ENCODE measurements at places on chromosomes 3 and 15.

DNA sequence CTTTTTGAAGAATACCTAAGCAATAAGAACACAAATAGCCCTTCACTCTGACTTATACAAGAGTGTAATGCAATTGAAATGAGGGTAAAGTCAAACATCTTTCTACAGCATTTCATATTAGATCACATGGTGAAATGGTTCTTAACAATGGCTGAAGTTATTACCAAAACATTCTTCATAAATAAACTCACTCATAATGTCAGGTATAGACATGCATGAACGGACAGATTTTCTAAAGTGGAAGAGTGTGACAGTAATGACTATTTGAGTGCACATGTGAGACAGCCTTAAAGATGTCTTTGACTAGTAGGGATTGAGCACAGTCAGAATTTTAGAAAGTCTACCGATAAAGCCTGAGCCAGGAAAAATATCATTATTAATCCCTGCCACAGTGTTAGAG is 471.0 kb downstream of the ZPLD1 start:
- no peak for DNase-seq

- DNase-seq, result no peak
These were observed 2.9 kb upstream of the CGNL1 start for GRCh38 chr15:57373251-57373881.

DNA sequence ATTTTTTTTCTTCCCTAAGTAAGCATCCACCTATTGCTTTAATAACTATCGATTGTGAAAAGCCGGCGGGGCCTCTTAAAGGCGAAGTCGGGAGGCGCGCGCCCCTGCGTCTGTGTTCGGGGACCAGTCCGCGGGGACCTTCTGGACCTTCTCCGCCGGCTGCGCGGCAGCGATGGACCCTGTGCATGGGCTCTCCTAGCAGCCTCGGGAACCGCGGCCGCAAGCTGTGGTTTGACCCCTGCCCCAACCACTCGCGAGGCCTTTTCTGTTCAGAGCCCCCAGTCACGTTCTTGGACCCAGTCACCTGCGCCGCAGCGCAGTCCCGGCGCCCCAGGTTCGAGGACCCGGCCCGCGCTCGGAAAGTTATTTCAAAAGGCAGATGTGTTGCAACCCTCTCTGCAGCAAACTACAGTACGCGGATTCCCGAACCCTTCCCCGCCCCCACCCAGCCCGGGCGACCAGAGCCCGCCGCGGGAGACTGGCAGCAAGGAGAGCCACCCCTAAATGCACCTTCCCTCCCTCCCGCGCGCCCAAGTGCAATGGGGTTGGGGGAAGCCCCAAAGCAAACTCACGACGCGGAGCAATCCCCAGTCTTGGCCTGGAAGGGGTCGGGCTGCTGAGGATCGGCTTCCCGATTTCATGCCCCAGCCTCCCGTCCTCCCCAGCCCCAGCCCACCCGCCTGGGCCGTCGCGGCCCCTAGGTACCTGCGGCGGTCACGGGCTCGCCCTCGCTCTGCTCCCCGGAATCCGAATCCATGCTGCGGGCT is 684 bp downstream of the TNFAIP8L3 start:
- DNase-seq, result no peak

DNA sequence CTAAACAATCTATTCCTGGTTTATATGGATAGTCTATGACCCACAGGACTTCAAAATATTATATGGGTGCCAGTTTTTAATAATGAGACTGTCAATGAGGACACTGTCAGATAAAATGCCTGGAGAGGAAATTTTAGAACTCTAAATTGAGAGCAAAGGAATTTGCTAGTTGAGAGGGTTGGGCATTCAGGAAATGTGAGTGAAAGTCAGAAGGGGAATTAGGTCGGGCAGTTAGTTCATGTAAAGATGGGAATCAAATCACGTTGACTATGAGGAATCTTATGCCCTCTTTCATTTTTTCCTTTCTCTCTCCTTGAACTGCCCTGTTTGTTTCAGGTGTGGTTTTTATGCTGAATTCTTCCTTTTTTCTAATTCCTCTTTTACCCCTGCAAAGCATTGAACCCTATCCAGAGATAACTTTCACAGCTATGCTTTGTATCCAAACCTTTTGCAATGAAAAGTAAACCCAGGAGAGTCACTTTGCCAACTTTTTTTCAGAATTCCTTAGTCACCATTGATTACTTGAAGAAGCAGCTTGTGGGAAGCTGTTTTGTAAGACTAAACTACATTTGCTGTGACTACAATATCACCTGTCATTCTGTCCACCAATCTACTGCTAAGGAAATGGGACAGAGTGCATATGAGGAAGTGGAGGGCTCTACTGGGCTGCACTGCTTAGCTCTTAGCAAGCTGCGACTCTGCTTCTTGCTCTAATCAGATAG is 27.8 kb downstream of the CHP1 start:
- DNase-seq, result no peak

GRCh38 chr15:85312486-85312885 is 67.9 kb upstream of the AKAP13 start:
- no peak for DNase-seq

DNA sequence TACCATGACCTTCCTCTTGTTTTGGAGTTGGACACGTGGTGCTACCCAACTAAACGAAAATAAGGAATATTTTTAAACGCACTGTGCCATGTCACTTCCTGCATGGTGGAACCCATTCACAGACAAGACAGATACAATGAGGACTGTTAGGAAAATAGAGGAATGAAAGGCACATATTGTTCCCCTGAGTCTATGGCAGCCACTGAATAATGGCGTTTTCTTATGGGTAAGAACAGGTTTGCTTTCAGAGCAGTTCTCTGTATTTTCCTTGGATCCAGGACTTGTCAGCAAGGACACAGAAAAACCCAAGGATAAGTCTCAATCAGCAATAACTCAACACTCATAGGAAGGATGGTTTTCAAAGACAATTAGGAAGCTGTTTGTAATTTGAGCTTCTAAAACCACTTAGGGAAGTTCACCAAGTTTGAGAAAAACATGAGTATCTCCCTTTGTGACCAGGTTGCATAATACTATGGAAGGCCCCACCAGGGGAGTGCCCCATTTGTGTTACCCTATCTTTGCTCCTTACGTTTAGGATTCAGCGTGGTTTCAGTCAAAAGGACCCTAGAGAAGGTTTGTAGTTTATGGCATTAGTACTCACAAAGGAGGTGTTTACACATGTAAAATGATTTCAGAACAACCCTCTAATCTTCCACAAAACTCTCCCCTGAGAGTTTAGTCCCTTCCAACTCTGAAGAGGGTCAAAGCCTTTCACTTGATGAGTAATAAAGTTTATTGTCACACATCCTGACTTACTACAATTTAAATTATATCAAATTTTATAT is 487.2 kb upstream of the ATP11B start:
- DNase-seq, result no peak

DNA sequence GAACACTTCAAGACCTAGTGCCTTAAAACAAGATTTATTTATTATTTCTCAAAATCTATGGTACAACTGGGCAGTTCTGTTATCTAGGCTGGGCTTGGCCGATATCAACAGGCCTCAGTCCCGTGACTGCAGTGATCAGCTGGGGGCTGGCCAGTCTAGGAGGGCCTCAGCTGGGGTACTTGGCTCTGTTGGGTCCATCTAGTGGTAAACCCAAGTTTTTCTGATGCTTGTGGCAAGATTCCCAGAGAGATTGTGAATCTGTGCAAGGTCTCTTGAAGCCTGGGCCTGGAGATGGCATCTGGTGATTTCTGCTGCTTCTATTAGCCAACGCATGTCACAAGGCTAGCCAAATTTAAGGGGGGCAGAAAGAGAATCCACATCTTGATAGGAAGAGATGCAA is 482.4 kb upstream of the SGO1 start:
- no peak for DNase-seq

GRCh38 chr3:185847506-185847905 is 22.7 kb upstream of the IGF2BP2 start:
- no peak for DNase-seq

GRCh38 chr15:78368651-78369050 is 28.5 kb downstream of the CRABP1 start:
- DNase-seq, result no peak

DNA sequence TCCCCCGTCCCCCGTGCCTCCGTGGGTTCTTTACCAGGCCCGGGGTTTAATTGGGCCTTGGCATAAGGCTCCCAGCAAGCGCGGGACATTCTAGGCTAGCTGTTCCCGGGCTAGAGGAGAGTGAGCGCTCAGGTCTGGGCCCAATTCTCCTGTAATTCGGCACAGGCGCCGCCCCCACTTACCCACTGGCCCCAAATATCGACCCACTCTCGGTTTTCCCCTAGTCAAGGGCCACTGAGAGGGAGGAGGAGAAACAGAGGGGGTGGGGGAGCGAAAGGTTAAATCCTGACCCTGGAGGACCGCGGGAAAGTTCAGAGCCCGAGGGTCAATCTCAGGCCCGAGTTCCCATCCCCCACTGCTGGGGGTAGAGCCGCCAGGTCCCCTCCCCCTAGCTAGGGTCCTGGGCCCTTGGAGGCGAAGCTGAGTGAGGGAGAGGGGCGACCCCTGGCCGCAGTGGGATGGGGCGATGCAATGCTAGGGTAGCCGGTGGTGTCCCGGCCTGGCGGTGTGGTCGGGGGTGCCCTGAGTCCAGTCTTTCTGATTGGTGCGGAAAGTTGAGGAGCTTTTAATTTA is 8.5 kb upstream of the ONECUT1 start:
- DNase-seq, result no peak

DNA sequence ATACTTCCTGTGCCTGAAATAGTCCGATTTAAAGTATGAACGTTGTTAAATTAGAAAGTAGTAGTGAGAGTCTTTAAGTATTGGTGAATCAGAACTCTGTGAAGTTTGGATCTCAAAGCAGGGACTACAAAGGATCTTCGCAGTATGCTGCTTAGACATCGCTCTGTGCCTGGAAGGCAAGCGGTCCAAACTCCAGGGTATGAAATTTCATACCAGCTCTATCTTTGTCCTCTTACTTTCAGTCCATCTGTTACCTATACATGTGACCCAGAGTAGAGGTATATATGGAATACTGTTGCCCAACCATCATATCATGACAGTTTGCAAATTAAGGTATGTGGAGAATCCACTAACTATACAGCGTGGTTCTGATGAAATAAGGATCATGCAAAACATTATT is 34.5 kb downstream of the VPS8 start:
- no peak for DNase-seq

DNA sequence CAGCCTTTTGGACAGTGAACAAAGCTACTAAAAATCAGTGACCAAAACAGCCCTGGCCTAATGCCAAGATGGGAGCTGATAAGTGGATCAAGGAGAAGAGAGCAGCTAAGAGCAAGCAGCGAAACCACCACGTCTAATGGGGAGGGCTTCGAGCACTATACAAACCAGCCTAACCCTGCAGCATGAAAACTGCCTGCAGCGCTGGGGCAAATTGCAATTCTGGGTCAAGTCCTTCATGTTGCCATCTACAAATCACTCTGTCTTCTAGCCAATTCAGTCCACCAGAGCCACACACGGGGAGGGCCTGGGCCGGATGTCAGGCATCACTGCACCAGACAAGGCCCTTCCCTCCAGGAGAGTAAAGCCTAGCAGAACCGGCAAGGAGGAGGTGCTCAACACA is 30.5 kb upstream of the SPATA12 start:
- no peak for DNase-seq

DNA sequence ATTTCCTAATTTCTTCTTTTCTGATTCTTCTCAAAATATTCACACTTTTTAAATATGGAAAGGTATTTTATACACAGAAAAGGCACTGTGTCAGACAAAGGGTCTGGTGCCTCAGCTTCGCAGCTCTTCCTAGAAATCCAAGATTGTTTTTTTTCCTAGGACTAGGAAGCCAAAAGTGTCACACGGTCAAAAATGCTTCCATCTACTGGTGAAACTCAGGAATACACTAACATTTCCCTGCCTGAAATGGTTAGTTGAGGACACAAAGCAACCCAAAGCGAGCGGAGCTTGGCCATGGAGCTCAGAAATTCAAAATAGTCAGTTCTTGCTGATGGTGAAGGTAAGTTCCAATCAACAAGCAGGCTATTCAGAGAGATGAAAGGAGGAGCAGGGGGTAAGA is 426.5 kb upstream of the RASGRP1 start:
- DNase-seq, result no peak

GRCh38 chr3:157156837-157157635 is 2.9 kb downstream of the CCNL1 start:
- DNase-seq, result no peak

- no peak for DNase-seq
These were observed 18.9 kb downstream of the RGMA start for GRCh38 chr15:93070132-93070531.

DNA sequence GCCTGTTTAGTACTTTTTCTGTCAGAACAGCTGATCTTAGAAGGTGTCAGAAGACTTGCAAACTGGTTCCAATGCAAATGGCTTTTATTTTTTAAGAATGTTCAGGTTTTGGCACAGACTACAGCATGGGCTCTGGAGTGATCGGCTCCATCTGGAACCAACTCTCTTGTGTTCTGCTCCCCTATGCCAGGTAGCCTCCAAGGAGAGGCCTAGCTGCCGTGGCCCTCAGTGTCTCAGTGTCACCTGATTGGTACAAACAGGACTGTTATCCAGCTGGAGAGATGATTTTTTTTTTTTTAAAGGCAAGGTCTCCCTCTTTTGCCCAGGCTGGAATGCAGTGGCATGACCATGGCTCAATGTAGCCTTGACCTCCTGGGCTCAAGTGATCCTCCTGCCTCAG is 183.1 kb downstream of the SV2B start:
- DNase-seq, result no peak

DNA sequence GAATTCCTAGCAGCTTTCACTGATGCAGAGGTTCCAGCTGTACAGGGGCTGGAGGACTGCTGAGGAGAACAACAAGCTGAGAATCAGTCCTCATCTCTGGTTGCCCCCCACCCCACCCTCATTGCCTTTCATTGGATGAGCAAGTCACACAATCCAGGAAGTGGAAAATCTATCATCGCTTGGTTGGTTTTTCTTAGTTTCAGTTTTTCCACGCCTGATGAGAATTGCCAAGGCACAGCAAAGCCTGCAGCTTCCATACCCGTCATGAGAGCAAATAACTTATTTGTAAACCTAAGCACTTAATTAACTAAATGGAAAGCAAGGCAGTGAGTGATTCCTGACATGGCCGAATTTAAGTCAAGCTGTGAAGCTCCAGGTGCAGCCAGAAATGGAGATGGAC is 21.4 kb upstream of the LIPC start:
- no peak for DNase-seq

DNA sequence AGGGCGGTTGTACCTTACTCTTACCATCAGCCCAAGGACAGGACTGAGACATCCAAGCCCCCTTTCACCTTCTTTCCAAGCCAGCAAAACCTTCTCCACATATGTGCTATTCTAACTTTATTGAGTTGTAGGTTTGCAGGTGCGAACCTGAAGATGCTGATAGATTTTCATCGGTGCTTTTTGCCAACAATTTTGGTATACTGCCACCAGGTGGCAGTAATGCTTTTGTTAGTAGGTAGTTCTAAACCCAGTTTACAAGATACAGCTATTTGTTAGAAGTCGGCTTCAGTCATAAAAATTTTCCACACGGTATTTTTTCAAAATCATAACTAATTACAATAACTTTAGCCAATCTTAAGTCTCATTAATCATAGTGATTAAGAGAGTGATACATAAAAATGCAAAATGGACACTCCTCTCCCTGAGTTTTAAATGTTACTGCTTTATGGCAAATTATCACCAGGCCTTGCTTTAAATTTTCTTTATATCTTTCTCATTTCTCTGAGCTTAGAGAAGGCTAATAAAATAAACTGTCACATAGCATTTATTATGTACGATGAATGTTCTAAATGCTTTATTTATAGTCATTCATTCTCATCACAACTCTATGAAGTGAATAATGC is 636 bp downstream of the TBC1D21 start:
- no peak for DNase-seq

GRCh38 chr3:28980131-28980530 is 300.7 kb upstream of the RBMS3 start:
- no peak for DNase-seq

- no peak for DNase-seq
These were observed 110.1 kb downstream of the DNAH12 start for GRCh38 chr3:57434041-57434440.
